Stimulated activated CD4-positive, alpha-beta T cell treated with anti-CD3 and anti-CD28 coated beads, TNF-alpha, amount 100 ng/mL, for 4 hours (primary cell): ENCODE measurements at places on chromosomes 7 and 10.

GRCh38 chr10:117409549-117410305 lies 34.5 kb upstream of the PDZD8 start:
- no peak for DNase-seq

DNA sequence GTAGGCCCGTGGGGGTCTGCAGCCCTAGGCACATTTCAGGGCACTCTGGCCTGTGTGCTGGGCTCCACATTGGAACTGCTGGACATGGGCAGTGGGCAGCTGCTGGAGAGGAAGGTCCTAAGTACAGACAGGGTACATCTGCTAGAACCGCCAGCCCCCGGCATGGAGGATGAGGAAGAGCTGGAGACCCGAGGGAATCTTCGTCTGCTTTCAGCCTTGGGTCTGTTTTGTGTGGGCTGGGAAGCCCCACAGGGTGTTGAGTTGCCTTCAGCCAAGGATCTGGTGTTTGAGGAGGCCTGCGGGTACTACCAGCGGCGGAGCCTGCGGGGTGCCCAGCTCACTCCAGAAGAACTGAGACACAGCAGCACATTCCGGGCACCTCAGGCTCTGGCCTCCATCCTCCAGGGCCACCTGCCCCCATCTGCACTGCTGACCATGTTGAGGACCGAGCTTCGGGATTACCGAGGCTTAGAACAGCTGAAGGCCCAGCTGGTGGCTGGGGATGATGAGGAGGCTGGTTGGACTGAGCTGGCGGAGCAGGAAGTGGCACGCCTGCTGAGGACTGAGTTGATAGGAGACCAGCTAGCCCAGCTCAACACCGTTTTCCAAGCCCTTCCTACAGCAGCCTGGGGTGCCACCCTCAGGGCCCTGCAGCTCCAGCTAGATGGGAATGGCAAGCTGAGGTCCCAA lies 1.4 kb downstream of the HPS6 start:
- no peak for DNase-seq

- DNase-seq = no peak
Observed at GRCh38 chr7:84231157-84231556, 36.6 kb upstream of the SEMA3A start.

DNA sequence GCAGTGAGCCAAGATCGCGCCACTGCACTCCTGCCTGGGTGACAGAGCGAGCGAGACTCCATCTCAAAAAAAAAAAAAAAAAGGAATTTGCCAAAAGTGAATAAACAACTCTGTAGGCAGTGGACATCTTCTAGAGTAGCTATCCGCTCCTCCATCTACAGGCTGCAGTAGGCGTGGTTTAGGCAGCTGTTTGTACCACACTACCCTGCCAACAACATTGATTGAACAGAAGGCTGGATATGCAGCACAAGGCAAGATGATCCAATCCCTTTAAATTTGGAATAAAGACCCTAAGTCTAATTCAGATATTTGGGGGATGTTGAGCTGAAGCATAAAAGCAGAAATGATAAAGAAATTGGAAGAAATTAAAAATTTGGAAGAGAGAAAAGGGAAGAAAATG lies 141.6 kb downstream of the TES start:
- no peak for DNase-seq

- no peak for DNase-seq
Observed at GRCh38 chr10:11553773-11554381, 57.6 kb downstream of the USP6NL start.

GRCh38 chr7:30761214-30762156 lies 9.6 kb downstream of the INMT start:
- no peak for DNase-seq

GRCh38 chr7:117090791-117091190 lies 137.5 kb downstream of the ST7 start:
- no peak for DNase-seq

DNA sequence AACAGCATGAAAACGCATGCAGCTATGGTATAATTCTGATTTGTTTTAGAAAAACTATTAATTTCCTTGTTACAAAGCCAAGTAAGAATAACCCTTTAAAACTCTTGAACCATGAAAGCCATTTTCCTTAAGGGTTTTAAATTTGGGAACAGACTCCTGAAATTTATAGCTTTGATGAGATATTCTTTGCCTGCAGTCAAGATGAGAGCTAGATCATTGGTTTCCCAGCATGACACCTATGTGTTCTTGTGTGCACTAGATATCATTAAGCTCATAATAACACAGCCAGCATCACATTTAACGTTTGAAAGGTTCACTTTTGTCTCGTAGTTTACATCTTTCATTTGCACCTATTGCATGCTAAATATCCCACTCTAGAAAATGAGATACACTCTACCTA lies 202.2 kb downstream of the PHF14 start:
- no peak for DNase-seq

GRCh38 chr7:30022991-30023390 lies 3.5 kb downstream of the FKBP14 start:
- DNase-seq = no peak

GRCh38 chr10:96904648-96905047 lies 72.5 kb downstream of the LCOR start:
- DNase-seq = no peak

GRCh38 chr7:95686109-95686508 lies 86.2 kb upstream of the DYNC1I1 start:
- DNase-seq = no peak

GRCh38 chr10:44986670-44987069 lies 8.1 kb upstream of the DEPP1 start:
- no peak for DNase-seq
